ENCODE measurements at places on chromosomes 7 and 10. TPM values are rescaled to one million over a fixed set of nuclear protein-coding genes. Genes with fewer than 3 reads are reported as not detected.

- peaks cover 1% of the 10 kb centered on the region for H3K36me3 ChIP-seq
- no peak overlapping the region for H3K4me3 ChIP-seq
- no peaks in the 10 kb centered on the region for H3K4me1 ChIP-seq
- no peak for DNase-seq
- H3K27me3 ChIP-seq = no peaks in the 10 kb centered on the region
These were observed 10.5 kb downstream of the PPP3CB start for GRCh38 chr10:73485320-73485719.

DNA sequence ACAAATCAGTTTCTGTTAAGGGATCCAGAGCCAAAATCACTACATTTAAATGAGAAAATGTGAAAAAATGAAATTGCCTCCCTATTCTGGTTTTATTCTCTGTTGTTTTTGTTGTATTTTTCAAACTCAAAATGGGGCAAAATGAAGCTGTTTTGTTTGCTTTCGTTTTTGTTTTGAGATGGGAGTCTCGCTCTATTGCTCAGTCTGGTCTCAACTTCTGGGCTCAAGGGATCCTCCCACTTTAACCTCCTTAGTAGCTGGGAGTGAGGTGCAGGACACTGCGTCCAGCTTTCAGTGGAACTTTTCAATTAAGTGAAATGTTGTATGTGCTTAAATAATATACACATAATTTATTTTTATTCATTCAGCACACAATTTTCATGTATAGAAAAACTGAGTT lies 205.0 kb downstream of the SORCS1 start:
- no peaks in the 10 kb centered on the region for H3K36me3 ChIP-seq
- H3K27me3 ChIP-seq = no peaks in the 10 kb centered on the region
- no peak for DNase-seq
- no peak overlapping the region for H3K27ac ChIP-seq
- no peaks in the 10 kb centered on the region for H3K4me1 ChIP-seq

DNA sequence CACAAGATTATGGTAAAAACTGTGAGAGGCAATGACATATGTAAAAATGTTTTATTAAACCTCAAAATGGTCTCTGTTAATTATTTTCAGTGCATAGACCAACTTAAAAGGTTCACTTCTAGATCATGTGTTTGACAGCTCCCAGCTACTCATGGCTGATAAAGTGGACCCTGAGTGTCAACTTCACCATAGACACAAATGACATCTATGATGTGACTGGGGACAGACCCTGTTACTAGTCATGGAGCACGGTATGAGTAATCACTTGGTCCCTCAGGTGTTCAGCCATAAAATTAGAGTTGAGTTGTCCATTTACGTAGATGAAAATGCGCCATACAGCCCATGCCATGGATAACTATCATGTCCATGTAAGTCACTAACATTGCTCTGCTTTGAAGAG lies 199.8 kb downstream of the ZNF365 start:
- no peak overlapping the region for H3K27ac ChIP-seq
- no peaks in the 10 kb centered on the region for H3K36me3 ChIP-seq
- DNase-seq = no peak

DNA sequence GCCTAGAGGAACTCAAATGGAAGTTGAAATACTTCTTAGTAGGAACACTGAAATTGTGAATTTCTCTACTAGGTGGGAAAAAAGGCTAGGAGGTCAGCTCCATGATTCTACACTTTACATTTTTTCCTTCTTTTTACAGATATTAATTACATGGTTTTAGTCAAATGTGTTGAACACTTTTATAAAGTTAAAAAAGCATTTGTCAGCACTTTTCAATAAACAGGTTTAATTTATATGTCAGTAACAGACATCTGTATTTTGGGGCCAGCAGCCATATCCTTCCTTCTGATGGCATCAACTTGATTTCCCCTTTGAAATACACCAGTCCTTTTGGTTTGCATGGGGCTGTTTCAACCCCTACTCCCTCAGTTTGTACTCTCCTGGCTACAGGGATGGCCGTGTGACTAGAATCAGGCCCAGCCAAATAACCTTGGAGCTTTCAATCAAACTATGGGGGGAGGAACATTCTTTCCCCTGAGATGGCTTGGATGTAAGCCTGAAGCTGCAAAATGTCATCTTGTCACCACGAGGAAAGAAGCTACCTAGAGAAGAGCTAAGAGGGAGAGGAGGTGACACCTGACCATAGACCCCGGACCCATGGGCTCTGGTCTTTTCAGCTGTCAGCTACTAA lies 171.0 kb upstream of the NEBL start:
- no peak for DNase-seq
- H3K27ac ChIP-seq = no peak overlapping the region
- no peaks in the 10 kb centered on the region for H3K4me1 ChIP-seq
- peaks cover 17% of the 10 kb centered on the region for H3K27me3 ChIP-seq
- no peaks in the 10 kb centered on the region for H3K36me3 ChIP-seq

GRCh38 chr10:119284679-119285096 lies 77.3 kb downstream of the GRK5 start:
- no peak overlapping the region for H3K27ac ChIP-seq
- DNase-seq = no peak
- H3K27me3 ChIP-seq = no peaks in the 10 kb centered on the region
- no peak overlapping the region for H3K4me3 ChIP-seq
- H3K36me3 ChIP-seq = no peaks in the 10 kb centered on the region

GRCh38 chr10:37711617-37712488 lies 145.6 kb downstream of the ZNF248 start:
- no peak for DNase-seq
- no peaks in the 10 kb centered on the region for H3K4me1 ChIP-seq
- no peak overlapping the region for H3K4me3 ChIP-seq
- H3K36me3 ChIP-seq = no peaks in the 10 kb centered on the region
- no peaks in the 10 kb centered on the region for H3K27me3 ChIP-seq
- no peak overlapping the region for H3K27ac ChIP-seq

DNA sequence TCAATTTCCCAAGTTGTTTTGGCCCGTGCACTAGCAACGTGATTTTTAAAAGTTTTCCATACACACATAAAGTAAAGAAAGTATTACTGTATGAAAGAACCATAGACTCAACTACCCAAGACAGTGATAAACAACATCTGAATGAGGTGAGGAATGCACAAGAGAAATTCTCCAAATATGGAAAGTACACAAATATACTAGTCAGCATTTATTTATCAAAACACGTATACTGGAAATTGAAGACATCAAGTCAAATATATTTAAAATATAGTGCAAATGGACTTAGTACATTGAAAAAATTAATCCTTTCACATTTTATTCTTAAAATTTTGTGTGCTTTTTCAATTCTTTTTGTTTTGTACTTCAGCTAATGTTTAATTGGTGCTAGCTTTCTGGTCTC lies 143.6 kb downstream of the ARL4A start:
- no peak overlapping the region for H3K4me3 ChIP-seq
- no peak for DNase-seq
- H3K27ac ChIP-seq = no peak overlapping the region
- no peaks in the 10 kb centered on the region for H3K4me1 ChIP-seq

DNA sequence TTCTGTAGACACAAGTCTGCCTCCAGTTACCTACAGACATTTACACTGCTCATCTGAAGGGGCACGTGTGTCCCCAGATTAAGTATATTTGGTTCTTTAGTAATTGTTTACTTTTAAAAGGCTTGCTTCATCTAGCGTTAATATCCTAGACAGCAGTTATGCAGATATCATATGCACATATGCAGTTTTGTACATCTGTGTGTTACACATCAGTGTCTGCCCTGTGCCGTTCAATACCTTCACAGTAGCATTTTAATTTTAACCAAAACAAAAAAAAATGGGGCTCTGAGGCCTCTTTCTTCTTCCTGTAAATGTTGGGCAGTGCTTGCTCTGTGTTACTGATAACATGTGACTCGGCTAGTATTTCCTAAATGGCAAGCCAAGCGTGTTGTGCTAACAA lies 331.4 kb upstream of the MGMT start:
- no peak overlapping the region for H3K27ac ChIP-seq
- DNase-seq = no peak
- H3K4me1 ChIP-seq = no peaks in the 10 kb centered on the region
- H3K36me3 ChIP-seq = no peaks in the 10 kb centered on the region

- H3K36me3 ChIP-seq = no peaks in the 10 kb centered on the region
- no peak for DNase-seq
- H3K27ac ChIP-seq = no peak overlapping the region
- peaks cover 68% of the 10 kb centered on the region for H3K27me3 ChIP-seq
These were observed 36.7 kb upstream of the SHH start for GRCh38 chr7:155848691-155849669.

Gene SMIM30
- 21.2 TPM for polyA plus RNA-seq

Gene GPNMB
- 0.91 TPM for polyA plus RNA-seq

Gene ZCCHC24
- polyA plus RNA-seq = 7.9 TPM

All from HepG2 (cell line).